ENCODE measurements at places on chromosomes 16 and 17.
A peak's percentile ranks its signal among the peaks of the same experiment; 100 is the strongest.

DNA sequence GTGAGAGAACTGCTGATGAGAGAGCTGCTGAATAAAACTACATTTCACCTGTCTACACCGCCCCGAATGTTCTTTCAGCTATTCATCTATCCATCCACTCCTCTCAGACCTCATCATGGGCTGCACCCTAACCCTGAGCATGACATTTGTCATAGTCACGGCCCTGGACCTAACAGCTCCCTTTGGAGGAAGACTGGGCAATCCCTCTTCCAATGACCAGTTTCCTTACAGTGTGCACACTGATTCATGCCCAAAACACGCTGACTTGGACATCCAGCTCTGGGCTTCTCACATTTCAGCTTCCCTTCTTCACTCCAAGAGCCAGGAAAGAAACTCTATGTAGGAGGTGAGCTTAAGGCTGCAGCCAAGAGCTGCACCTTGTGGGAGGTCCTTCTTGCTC is 41.8 kb upstream of the ARL4D start:
- DNase-seq: no peak

GRCh38 chr16:67115639-67116038 is 5.9 kb downstream of the PHAF1 start:
- peak; percentile 62 for DNase-seq

DNA sequence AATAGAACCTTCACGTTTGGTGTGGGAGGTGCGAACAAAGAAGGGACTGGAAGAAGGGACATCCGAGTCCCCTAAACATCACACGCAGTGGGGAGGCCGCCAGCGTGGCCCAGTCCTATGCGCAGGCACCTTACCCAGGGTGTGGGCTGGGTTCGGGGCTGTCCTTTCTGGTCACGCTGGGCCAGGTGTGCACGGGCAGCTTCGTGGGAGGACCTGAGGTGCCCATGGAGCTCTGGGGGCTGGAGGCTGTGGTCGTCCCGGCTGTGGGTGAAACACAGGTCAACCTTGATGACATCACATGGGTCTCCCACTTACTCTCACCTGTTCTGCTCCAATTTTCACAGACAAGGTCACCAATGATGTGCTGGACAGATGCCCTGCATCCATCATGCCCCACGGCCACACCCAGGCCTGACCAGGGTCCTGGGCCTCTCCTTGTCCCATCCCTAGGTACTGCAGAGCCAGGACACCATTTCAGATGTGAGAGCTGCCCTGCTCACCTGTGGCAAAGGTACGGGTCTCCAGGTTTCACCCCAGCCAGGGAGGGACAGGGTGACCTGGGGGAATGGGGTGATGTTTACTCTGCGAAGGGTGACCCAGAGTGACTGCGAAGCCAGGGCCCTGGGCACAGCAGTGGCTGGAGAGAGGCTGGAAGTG is 3.1 kb downstream of the CD300C start:
- DNase-seq: no peak

GRCh38 chr17:11557727-11558452 is 40.4 kb upstream of the DNAH9 start:
- no peak for DNase-seq

GRCh38 chr16:12461201-12461600 is 342.5 kb downstream of the CPPED1 start:
- DNase-seq: no peak

- no peak for DNase-seq
Observed at GRCh38 chr16:65294165-65294564, 172.3 kb upstream of the CDH11 start.

DNA sequence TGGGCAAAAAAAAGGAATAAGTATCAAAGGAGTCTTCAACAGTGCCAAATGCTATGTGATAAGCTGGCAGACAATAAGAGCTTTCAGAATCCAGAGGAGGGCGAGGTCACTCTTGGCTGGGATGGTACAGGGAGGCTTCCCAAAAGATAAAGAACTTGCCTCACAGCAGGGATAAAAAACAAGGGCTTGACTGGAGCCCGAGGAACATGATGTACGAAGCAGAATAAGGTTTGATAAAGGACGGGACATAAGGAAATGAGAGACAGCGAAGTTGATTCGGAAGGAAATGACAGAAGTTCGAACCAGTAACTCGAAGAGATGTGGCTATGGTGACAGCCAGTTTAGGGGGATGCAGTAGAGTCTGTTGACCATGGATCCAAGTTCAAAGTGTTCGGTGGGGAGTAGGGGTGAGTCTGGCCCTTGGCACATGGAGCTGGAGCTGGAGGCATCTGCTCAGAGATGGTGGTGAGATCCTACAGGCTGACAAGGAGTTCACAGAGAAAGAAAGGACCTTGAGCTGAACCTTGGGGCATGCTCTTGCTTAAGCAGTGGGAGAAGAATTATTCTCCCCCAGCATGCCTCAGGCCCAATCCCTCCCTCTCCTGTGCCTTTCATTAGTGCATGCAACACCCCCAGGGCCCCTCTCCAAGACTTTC is 137.6 kb upstream of the RCVRN start:
- DNase-seq: no peak

GRCh38 chr16:54288030-54288834 is 1.6 kb upstream of the IRX3 start:
- DNase-seq: no peak

GRCh38 chr16:54511222-54511731 is 224.7 kb upstream of the IRX3 start:
- DNase-seq: no peak

DNA sequence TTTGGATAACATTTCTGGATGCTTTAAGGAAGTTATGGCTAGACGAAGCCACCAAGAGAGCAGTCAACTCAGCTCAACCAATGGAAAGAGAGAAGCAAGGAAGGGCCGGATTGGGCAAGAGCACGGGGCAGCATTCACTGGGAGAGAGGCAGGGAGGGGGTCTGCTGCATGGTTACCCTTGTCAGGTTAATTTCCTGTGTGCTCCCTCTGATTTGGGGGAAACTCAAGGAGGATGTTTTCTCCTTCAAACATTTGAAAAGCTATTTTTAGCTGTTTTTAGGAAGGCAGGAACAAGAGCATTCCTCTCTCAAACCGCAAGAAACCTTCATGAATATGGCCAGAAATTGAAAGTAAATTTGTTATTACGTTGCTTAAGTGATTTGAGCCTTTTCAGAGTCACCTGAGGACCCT is 118.5 kb upstream of the ZFHX3 start:
- DNase-seq: no peak

GRCh38 chr17:11105141-11105540 is 135.9 kb upstream of the SHISA6 start:
- DNase-seq: no peak

DNA sequence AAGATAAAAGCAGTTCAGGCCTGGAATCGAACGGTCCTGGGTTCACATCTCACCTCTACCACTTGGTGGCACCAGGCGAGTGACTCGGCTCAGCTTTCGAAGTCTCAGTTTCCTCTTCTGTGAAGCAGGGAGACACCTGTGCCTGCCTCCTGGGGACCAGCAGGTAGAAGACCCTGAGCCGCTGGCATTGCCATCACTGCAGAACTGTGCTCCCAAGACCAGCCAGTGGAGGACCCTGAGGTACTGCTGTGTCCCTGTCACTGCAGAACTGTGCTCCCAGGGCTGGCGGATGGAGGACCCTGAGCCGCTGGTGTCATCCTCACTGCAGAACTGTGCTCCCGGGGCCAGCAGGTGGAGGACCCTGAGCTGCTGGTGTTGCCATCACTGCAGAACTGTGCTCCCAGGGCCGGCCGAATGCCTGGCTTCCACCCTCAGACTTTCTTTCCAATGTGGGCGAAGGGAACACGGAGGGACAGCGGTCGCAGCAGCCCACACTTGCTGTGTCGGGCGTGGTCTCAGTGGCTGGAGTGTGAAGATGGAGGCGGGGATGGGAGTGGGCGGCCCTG is 8.7 kb upstream of the SLC7A5 start:
- DNase-seq: no peak

- no peak for DNase-seq
Observed at GRCh38 chr16:30623536-30624283, 13.5 kb upstream of the ZNF689 start.

DNA sequence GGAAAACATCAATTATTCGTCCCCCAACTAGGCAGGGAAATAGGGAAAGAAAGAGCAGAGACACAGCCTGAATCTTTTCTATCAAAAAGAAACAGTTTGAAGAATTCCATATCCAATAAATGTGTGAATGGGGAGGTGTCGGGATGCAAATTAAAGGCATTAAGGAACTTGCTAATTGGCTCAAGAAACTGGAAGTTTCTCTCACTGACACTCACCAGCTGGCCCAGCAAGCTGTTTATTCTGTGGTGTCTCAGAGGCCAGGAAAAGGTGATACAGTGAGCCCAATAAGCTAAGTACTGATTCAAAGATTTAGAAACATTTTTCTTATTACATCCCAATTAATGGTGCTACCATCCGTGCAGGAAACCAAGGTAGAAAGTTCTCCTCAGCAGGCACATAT is 104.4 kb upstream of the CLEC3A start:
- no peak for DNase-seq

- no peak for DNase-seq
Observed at GRCh38 chr17:57722704-57723043, 22.4 kb downstream of the CCDC182 start.

DNA sequence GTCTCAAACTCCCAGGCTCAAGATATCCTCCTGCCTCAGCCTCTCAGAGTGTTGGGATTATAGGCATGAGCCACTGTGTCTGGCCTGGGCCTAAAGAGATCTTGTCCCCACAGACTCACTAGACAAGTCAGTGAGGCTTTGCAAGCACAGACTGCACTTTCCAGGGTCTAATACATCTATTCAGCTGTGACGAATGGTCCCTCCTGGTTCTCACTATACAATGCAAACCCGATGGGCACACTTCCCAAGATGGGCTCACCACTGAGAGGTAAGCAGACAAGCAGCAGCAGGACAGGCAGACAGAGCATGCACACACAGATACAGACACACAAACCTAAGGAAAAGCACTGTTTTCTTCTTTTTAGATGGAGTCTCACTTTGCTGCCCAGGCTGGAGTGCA is 8.8 kb downstream of the MBTPS1 start:
- no peak for DNase-seq

DNA sequence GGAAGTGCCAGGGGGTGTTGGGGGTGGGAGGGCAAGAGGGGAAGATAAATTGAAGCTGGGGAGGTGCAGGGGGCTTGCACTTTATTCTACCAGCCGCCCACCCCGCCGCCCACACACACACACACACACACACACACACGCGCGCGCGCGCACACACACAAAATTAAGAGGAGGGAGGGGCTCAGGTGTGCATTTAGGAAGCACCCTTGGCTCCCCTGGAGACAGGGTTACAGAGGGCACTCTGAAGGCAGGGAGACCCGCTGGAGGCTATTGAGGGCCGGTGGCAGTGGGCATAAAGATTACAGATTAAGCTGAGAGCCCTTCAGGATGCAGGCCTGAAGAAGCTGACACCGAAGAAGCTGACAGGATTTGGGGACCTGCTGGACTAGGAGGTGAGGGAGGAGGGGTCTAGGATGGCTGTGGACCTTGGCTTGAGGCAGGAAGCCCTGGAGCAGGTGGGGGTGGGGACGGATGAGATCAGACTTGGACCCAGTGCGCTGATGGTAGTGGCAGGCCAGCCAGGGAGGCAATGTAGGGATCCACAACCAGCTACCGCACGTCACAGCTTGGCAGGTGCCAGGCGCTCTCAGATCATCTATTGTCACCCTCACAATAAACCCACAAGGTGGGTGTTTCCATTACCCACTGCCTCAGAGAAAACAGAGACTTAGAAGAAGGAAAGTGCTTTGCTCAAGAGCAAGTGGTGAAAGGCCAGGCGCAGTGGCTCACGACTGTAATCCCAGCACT is 772 bp upstream of the SAMD14 start:
- no peak for DNase-seq

All from Panc1 (cell line).